ENCODE measurements at places on chromosomes 12 and 14.

- DNase-seq = peak; percentile 11
Measured at GRCh38 chr12:78793491-78793890, 71.1 kb upstream of the SYT1 start.

DNA sequence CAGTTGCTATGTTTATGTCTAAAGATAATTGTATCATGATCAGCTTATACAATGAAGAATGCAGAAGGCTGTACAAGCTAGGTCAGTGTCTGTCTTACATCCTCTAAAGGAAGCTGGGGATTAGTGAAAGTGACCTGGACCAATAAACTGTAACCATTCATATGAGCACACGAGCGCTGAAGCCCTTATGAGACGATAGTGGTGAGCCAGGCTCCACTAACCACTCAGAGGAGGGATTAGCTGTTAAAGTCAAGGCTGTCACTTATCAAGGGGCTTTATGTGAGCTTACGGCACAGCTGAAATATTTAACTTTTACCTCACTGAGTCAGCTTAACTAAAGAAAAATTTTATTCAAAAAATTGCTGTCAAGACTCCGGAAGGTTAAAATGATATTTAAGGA, 30.3 kb downstream of the NDUFA12 start:
- DNase-seq = peak; percentile 85

DNA sequence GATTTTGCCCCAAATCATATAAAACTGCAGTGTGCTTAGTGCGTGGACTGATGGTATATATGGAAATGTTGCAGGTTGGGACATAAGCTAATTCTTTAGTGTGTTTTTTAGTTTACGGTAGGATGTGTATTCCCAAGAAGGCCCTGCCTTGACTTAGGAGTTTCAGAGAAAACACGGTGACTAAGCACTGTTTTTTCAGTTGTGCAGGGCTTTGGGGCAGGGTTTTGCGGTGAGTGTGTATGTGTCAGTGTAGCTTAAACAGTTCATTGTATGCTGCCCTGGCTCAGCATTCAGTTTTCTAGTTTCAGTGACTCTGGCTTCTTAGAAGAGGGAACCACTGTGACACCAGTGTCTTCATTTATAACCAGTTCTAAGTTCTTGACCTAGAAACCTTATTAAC, 101.2 kb downstream of the AKAP6 start:
- DNase-seq = peak; percentile 43

GRCh38 chr14:61644175-61644574, 51.1 kb upstream of the HIF1A start:
- DNase-seq = no peak

GRCh38 chr12:49622501-49623141, 740 bp upstream of the PRPF40B start:
- DNase-seq = peak; percentile 47

GRCh38 chr12:53010955-53011354, 4.7 kb downstream of the EIF4B start:
- no peak for DNase-seq

- DNase-seq = peak; percentile 67
Measured at GRCh38 chr14:54226103-54226502, 170.7 kb upstream of the CDKN3 start.

DNA sequence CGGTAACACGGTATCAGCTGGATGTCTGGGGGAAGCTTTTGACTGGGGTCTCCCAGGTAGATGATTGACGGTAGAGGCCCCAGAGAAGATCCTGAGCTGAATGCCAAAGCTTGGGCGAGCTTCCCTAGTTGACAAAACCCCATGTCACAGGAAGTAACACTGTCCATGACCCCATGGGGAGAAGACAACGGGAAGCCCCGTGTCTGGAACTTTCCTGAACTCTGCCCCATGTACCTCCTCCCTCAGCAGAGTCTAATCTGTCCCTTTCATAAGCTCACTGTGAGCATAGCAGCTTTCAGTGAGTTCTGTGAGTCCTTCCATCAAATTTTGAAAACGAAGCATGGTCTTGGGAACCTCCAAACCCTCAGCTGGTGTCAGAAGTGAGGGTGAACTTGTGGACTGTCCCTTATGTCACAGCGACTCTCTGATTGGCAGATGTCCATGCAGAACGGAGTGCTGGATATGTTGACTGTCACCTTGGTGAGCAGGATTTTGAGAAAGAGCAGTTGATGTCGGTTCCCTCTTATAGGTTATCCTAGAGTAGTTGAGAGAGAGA, 29.7 kb upstream of the BEGAIN start:
- DNase-seq = no peak

DNA sequence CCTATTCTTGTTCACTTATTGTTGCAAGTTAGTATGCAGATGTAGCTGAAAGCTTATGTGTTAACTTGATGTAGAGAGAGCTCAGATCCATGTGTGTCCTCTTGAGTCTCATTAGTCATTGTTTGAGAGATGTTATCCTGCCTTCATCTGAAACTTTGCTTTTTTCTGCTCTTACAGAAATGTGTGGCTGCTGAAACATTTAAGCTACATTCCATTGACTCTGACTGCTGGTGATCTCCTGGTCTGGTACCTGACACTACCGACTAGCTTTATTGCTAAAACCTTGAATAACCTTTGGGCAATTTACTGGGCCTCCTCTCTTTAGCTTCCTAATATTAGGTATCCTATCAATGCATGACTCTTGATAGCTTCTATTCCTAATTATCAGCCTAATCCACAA, 705.6 kb upstream of the FOXG1 start:
- no peak for DNase-seq

- DNase-seq = peak; percentile 3
Measured at GRCh38 chr12:111154147-111154834, 214.6 kb downstream of the PHETA1 start.

DNA sequence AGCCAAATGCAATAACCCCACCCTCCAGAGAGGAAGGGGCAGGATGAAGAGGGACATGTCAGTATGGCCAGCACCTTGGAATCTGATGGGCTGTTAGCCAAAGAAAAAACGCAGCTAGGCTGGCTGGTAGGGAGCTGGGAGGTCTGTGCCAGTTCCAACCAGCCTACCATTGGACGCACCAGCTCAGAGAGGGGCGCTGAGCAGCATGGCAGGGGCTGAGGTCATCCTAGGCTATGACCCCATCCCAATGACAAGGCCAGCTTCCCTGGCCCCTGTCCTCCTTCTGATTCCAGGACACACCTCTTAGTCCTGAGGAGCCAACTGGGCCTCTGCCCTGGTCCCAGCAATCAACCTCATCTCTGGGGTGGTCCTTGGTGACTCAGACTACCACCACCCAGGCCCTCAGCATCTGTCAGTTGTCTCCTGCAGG, 12.2 kb downstream of the ACTN1 start:
- no peak for DNase-seq

DNA sequence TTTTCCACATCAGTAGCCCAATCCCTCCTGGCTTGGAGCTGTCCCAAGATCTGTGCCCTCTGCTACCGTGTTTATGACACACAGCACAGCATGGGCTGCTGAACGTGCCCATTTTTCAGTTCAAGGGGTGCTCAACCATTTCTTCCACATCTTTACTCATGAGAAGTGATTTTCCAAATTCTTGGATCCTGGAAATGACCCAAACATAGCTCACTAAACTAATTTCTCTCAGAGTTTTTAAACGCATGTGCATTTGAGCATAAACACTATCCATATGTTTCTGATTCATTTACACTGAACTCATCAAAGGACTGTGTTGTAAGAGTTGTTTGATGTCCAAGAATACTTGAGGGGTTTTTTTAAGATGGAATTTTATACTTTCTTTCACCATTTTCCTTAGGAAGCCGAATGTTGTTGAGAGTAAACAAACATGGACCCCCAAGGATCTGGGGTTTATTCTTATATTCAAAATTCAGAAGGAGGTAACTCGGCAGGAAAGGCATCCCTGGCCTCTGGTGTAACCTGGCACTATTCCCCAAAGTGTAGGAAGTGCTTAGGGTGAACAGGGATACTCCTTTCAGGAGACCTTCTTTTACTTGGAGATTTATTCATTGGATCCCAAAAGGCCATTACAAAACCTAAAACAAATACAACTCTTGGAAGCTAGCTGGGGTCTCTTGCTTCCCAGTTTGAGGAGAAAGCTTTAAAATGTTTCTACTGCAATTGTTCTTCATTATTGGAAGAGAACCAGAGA, 215.0 kb downstream of the BMP4 start:
- DNase-seq = peak; percentile 60

DNA sequence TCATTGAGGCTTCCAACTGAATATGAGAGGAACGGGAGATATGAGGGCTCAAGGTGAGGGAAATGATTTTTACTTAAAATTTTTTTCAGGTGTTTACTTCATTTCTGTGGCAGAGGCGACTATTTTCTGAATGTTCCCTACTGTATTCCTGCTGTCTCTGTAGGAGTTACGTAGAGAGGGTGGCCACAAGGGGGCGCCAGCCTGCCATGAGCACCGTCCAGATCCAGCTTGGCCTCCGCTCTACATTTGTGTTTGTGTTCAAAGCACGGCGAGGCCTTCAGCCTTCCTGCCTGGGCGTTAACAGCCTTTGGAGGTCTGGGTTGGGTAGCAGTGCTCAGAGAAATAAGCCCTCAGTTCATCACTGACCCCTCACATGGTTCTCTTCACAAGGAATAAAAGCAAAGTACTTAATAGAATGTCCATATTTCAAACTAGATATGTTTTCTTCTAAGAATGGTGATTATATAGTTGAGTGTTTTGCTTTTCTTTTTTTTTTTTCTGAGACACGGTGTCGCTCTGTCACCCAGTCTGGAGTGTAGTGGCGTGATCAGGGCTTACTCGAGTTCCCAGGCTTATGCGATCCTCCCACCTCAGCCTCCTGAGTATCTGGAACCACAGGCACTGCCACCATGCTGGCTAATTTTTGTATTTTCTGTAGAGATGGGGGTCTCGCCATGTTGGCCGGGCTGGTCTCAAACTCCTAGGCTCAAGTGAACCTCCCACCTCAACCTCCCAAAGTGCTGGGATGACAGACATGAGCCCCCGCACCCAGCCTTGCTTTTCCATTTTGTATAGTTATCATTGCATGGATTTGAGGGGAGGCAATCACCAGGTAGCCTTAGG, 22.3 kb downstream of the CKB start:
- DNase-seq = peak; percentile 72

- peak; percentile 50 for DNase-seq
Measured at GRCh38 chr12:50637870-50638481, 125.9 kb upstream of the ATF1 start.

GRCh38 chr12:22480016-22480415, 64.3 kb downstream of the C2CD5 start:
- no peak for DNase-seq

DNA sequence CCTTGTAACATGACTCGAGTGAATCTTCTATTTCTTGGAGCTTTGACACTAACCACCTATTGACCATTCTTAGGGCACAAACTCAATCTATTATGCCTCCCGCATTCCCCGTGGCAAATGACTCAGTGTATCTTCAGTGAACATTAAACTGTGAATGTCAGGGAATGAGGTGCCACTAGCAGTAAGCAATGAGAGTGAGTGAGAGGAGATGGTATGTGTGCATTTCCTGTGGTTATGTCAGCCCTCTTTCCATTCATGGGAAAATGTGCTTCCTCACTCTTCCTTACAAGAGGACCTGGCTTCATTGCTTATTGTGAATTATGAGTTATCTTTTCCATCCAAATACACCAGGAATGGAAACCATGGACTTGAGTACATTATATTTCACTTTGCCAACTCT, 229.2 kb downstream of the EMP1 start:
- DNase-seq = peak; percentile 94
